Panc1 (cell line): ENCODE measurements at places on chromosomes 3 and 15.

GRCh38 chr3:29153811-29154210 is 127.1 kb upstream of the RBMS3 start:
- no peaks in the 10 kb centered on the region for H3K36me3 ChIP-seq
- no peaks in the 10 kb centered on the region for H3K4me1 ChIP-seq
- no peaks in the 10 kb centered on the region for H3K27me3 ChIP-seq

- H3K27ac ChIP-seq = no peak overlapping the region
- H3K27me3 ChIP-seq = no peaks in the 10 kb centered on the region
- H3K4me1 ChIP-seq = no peaks in the 10 kb centered on the region
- no peak for DNase-seq
- H3K4me3 ChIP-seq = no peak overlapping the region
- H3K36me3 ChIP-seq = no peaks in the 10 kb centered on the region
Observed at GRCh38 chr3:12946251-12946648, 104.9 kb upstream of the RPL32 start.

GRCh38 chr3:126676919-126677705 is 22.2 kb upstream of the TXNRD3 start:
- H3K4me3 ChIP-seq = no peak overlapping the region
- H3K27me3 ChIP-seq = peaks cover 5% of the 10 kb centered on the region; the same call in 1 of the 2 replicates
- no peak overlapping the region for H3K27ac ChIP-seq
- peaks cover 13% of the 10 kb centered on the region for H3K4me1 ChIP-seq
- no peaks in the 10 kb centered on the region for H3K36me3 ChIP-seq

GRCh38 chr3:22671848-22672247 is 531.3 kb upstream of the UBE2E2 start:
- DNase-seq = no peak
- no peak overlapping the region for H3K4me3 ChIP-seq
- H3K27me3 ChIP-seq = no peaks in the 10 kb centered on the region
- no peak overlapping the region for H3K27ac ChIP-seq
- H3K36me3 ChIP-seq = no peaks in the 10 kb centered on the region
- H3K4me1 ChIP-seq = no peaks in the 10 kb centered on the region

DNA sequence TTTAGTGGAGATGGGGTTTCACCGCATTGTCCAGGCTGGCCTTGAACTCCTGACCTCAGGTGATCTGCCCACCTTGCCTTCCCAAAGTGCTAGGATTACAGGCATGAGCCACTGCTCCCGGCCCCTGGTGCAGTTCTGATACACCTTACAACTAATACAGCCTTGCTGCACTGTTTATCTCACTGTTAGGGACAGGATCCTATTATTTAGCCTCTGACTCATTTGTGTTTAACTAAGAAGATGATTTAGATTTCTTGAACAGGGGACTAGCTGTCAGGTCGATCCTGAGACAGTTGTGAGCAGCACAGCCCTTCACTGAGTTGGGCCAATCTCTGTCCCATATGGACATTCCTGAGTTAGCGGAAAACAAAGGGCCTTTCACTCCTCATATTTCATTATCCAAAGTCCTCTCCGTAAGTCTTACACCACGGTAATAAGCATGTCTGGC is 19.2 kb downstream of the GYG1 start:
- H3K27me3 ChIP-seq = no peaks in the 10 kb centered on the region
- no peak overlapping the region for H3K27ac ChIP-seq
- no peak overlapping the region for H3K4me3 ChIP-seq
- DNase-seq = no peak

- H3K4me3 ChIP-seq = no peak overlapping the region
- H3K36me3 ChIP-seq = no peaks in the 10 kb centered on the region; the same call in 1 of the 2 replicates
- no peak overlapping the region for H3K27ac ChIP-seq
- H3K4me1 ChIP-seq = no peaks in the 10 kb centered on the region
- no peaks in the 10 kb centered on the region for H3K27me3 ChIP-seq
- DNase-seq = no peak
Observed at GRCh38 chr15:90559119-90559518, 29.4 kb downstream of the CRTC3 start.

GRCh38 chr15:41804916-41805666 is 22.8 kb upstream of the JMJD7 start:
- no peaks in the 10 kb centered on the region for H3K36me3 ChIP-seq
- H3K4me1 ChIP-seq = no peaks in the 10 kb centered on the region; the same call in 1 of the 2 replicates
- no peak for DNase-seq
- H3K27me3 ChIP-seq = no peaks in the 10 kb centered on the region
